ENCODE measurements at places on chromosomes 3 and 15.
A peak's percentile ranks its signal among the peaks of the same experiment; 100 is the strongest.

GRCh38 chr3:78565712-78566111 is 1202.1 kb downstream of the ROBO1 start:
- DNase-seq: no peak

GRCh38 chr3:48507256-48508061 is 3.5 kb upstream of the SHISA5 start:
- peak; percentile 73 for DNase-seq

- peak; percentile 9 for DNase-seq
Measured at GRCh38 chr3:194688200-194688740, 2.6 kb downstream of the FAM43A start.

- no peak for DNase-seq
Measured at GRCh38 chr3:47337656-47338055, 43.2 kb upstream of the PTPN23 start.

DNA sequence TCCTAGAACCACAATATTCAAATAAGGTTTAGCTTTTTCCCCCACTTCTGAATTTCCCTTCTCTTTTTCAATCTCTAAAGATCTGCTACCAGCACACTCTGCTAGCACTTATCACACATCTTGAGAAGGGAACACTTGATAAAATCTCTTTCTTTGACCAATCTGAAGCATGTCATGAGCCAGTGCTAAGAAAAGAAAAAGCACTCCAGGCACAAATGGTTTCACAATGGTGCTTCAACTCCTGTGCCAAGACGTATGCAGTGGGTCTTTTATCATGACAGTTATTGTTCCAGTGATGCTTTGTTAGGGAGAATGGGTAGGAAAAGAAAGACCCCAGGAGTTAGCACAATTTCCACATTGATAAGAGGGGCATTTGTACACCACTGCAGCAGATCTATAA is 248.4 kb downstream of the ZNF385D start:
- no peak for DNase-seq

- DNase-seq: no peak
Measured at GRCh38 chr15:58038426-58039078, 27.0 kb downstream of the ALDH1A2 start.

- DNase-seq: no peak
Measured at GRCh38 chr3:175020101-175020500, 161.0 kb downstream of the NAALADL2 start.

- DNase-seq: no peak
Measured at GRCh38 chr3:141233457-141234161, 2.0 kb downstream of the PXYLP1 start.

GRCh38 chr3:127039719-127040118 is 56.8 kb downstream of the PLXNA1 start:
- no peak for DNase-seq

DNA sequence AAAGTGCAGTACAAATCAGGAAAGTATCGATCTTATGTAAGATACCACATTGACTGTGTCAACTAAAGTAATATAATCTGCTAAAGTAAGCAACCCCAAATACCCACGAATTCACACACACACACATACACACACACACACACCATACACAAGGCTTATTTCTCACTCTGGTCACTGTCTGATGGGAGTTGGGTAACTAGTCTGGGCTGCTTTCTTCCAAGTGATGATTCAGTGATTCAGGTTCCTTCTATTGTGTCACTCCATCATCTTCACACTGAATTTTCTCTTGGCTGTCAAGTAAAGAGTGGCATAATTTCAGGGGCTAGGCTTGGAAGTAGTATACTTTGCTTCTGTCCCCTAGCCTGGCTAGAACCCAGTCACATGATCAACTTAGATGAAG is 104.8 kb upstream of the CCDC54 start:
- no peak for DNase-seq

- no peak for DNase-seq
Measured at GRCh38 chr15:96325541-96326327, 4.8 kb upstream of the NR2F2 start.

GRCh38 chr3:151467069-151467468 is 6.2 kb upstream of the IGSF10 start:
- DNase-seq: no peak

DNA sequence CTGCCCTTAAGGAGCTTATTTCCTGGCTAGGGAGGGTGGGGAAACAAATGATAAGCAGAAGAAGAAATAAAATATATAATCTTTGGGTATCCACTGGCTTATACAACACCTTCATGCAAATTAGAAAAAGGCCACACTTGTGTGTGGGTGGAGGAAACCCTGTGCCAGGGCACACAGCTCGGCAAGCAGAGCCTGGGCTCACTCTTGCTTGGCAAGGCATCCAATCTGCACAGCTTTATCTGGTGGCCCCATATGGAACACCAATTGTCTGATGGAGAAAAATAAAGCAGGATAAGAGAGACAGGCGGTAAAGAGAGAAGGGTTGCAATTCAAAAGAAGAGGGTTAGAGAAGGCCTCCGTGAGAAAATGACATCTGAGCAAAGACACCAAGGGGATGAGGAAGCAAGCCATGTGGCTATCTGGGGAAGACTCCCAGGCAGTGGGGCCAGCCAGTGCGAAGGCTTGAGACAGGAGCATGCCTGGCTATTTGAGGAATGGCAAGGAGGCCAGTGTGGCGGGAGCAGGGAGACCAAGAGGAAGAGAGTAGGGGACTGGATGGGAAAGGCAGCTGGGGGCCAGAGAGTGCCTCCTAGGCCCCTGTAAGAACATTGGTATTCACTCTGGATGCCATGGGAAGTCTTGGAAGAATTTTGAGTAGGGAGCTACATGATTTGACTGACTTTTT is 22.5 kb upstream of the VPS8 start:
- DNase-seq: no peak

- no peak for DNase-seq
Measured at GRCh38 chr15:95742836-95743235, 587.7 kb upstream of the NR2F2 start.

- peak; percentile 86 for DNase-seq
Measured at GRCh38 chr3:11236588-11237461, 35.4 kb upstream of the ATG7 start.

GRCh38 chr3:13532631-13533030 is 16.3 kb upstream of the FBLN2 start:
- DNase-seq: no peak

- no peak for DNase-seq
Measured at GRCh38 chr3:126389112-126389793, 5.5 kb upstream of the CFAP100 start.

- DNase-seq: no peak
Measured at GRCh38 chr3:46609944-46610722, 2.2 kb upstream of the FAM240A start.

GRCh38 chr3:129690963-129691362 is 84.5 kb upstream of the PLXND1 start:
- DNase-seq: no peak

GRCh38 chr3:127170814-127171213 is 22.1 kb upstream of the PRR23E start:
- DNase-seq: no peak

- no peak for DNase-seq
Measured at GRCh38 chr3:194772241-194773000, 86.7 kb downstream of the FAM43A start.

GRCh38 chr15:25789616-25789999 is 73.5 kb downstream of the ATP10A start:
- DNase-seq: no peak

DNA sequence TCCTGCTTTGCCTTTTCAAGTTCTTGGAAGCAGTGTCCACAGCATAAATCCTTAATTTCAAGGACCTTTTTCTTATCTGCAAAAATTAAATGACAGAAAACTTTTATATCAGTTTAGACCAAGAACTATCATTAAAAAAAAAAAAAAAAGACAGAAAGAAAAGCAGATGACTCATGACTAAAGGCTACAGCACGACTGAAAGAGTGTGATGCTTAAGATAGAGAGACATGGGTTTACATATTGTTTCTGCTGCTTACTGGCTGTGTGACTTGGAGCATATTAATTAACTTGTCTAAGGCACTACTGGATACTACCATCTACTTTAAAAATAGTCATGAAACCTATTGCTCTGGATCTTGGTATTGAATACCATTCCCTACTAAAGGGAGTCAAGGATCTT is 62.3 kb downstream of the CEP152 start:
- DNase-seq: no peak

DNA sequence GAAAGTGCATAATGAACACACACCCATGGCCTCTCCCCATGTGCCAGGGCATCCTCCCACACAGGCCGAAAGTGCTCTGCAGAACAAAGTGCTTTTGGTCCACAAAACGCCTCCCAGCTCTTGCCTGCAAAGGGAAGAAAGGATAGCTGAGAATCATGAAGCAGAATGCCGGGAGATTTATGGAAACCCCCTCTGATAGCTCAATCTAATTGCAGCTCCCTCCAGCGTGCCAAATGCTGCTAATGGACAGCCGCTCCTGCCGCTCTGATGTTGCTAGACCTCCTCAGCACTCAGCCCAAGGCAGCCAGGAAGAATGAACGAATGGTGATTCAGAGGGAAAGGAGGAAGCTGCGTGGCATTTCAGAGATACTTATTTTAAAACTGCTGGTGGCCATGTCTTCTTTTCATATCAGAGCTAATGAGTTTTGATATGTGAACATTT is 145.3 kb downstream of the TJP1 start:
- no peak for DNase-seq

- no peak for DNase-seq
Measured at GRCh38 chr15:52728899-52729298, 49.7 kb upstream of the ATOSA start.
